ENCODE measurements at places on chromosomes 12 and 14.

- DNase-seq, result peak; percentile 34
These were observed 9.3 kb downstream of the CCDC196 start for GRCh38 chr14:66495218-66496098.

- peak; percentile 41 for DNase-seq
These were observed 67.8 kb upstream of the CAPRIN2 start for GRCh38 chr12:30822385-30823155.

- no peak for DNase-seq
These were observed 270.6 kb downstream of the PAWR start for GRCh38 chr12:79420146-79420618.

- DNase-seq, result no peak
These were observed 1081.5 kb downstream of the GALC start for GRCh38 chr14:86911486-86911885.

GRCh38 chr14:53032161-53032803 lies 81.4 kb upstream of the FERMT2 start:
- DNase-seq, result no peak

GRCh38 chr12:77070800-77071449 lies 5.6 kb upstream of the E2F7 start:
- DNase-seq, result no peak

GRCh38 chr14:51602310-51602709 lies 49.4 kb upstream of the FRMD6 start:
- DNase-seq, result no peak

- DNase-seq, result no peak
These were observed 4.0 kb downstream of the SIX1 start for GRCh38 chr14:60645126-60645741.

DNA sequence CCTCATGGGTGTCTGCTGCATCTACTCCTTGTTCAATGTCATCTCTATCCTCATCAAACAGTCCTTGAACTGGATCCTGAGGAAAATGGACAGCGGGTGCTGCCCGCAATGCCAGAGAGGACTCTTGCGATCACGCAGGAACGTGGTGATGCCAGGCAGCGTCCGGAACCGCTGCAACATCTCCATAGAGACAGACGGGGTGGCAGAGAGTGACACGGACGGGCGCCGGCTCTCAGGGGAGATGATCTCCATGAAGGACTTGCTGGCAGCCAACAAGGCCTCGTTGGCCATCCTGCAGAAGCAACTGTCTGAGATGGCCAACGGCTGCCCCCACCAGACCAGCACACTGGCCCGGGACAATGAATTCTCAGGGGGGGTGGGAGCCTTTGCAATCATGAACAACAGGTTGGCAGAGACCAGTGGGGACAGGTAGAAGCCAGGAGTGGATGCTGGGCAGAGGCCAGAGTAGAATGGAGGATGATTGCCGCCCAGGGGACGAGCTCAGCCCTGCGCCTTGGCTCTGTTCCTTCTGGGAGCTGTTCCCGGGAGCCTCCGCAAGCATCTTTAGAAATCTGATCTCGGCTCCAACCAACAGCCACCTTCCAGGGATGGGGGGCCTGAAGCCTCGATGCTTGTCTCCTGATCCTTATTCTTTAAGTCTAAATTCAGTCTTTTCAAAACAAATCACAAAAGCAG lies 71.6 kb upstream of the PSMC1 start:
- DNase-seq, result no peak

DNA sequence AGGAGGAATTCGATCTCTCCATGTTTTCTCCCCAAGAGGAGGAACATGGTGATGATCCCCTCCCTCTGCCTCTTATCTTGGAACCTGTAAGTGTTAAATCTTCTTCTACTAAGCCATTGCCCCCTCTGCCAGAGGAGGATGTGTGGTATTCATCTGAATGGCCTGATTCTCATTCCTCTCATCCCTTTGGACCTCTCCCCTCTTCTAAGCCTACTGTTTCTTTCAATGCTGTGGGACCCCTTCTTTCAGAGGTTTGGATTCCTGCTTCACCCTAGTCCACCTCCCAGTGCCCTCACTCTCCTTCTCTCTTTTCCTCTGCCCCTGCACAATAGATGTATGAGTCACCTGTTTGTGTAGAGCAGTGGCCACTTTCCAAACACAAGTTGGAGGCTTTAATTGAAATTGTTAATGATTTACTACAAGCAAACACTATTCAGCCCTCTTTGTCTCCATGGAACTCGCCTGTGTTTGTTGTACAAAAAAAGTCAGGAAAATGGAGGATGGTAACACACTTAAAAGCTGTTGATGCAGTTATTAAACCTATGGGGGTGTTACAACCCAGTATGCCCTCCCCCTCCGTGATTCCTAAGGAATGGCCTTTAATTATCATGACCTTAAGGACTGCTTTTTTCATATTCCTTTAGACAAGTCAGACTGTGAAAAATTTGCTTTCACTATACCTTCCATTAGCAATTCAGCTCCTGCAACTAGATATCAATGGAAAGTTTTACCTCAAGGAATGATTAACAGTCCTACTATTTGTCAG lies 192.1 kb upstream of the ALG10B start:
- DNase-seq, result no peak

GRCh38 chr14:22131749-22132476 lies 457.1 kb downstream of the DAD1 start:
- peak; percentile 40 for DNase-seq

- no peak for DNase-seq
These were observed 27.4 kb upstream of the KCNH3 start for GRCh38 chr12:49511410-49511809.

DNA sequence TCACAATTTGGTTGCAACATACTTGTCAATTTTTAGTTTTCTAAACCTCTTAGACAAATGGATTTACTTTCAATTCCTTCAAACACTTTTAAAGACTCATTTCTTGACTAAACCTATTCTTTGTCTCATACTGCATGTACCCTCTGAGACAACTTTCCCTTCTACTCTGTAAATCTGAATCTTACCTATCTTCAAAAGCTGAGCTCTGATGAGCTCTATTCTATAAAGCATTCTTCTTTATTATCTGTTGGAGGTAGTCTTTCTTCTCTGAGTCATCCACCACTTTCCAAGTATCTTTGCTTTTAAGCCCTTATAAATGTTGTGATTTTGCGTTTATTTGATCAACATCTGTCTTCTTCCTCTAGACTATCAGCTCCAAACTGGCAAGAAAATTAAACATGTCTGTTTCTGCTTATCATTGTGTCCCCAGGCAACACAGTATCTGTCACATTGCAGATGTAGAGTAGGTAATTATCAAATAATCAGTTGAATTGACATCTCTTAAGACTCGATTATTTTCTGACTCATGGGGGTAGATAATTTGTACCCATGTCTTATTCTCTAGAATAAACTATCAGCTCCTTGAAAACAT lies 265.6 kb upstream of the FAR2 start:
- no peak for DNase-seq

DNA sequence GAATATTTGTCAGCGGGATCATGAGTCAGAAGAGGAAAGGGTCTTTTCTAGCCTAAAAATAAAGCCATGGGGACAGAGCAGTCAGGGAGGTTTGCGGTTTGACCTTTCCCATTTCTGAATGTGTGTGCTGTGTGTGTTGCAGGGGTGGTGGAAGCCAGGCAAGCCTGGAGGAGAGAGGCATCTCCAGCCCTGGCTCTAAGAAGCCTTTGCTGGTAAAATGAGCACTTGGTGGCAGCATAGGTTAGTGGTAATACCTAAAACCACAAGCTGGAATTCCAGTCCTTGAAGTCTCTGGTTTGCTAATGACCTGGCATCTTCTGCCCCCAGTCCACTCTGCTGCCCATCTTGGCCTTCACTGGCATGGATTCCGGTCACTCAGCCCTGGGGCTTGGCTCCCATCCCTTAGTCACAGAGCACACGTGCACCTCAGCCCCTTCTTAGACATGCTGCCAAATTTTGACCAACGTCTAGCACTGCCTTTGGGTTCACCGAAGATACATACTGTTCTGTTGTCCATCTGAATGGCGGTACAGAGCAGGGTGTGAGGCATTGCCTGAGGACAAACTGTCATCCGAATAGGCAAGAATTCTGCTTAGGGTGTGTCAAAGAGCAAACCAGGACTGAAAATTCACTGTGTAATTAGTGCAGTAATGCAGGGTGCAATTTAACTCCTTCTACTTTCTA lies 52.7 kb downstream of the KCNA5 start:
- no peak for DNase-seq

DNA sequence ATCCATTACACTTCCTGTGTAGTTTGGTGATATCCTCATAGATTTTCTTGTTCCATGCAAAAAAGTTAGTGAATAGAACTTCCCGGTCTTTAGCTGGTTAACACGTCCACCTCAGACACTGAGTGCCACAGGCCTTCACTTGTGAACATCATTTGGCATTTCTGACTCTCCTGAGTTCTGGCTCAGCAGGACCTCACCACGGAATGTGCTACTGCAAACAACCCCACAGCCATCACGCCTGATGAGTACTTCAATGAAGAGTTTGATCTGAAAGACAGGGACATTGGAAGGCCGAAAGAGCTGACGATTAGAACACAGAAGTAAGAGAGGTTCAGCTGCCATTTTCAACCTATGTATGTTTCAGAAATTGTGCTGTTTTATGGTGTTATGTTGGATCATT lies 20.0 kb downstream of the C12orf76 start:
- no peak for DNase-seq

- DNase-seq, result no peak
These were observed 13.0 kb downstream of the FBXO33 start for GRCh38 chr14:39419272-39419671.

- no peak for DNase-seq
These were observed 71.9 kb upstream of the POC1B start for GRCh38 chr12:89597770-89598169.

DNA sequence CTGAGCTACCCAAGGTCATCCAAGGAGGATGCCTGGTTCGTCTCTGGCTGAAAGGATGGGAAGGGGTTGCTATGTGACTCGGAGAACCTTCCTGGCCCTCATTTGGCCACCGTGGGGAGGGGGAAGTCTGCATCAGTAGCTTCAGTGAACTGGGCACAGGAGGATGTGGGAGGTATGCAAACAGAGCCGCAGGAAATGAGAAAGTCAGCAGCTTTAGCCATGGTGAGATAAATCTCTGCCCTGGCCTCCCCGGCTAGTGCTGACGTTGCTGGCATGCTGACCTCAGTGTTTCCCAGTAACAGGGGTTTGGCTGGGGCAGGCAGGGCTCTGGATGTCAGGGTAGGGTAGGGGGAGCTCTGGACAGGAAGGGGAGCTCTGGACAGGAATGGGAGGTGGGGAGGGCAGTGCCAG lies 2.3 kb upstream of the CEBPE start:
- no peak for DNase-seq

DNA sequence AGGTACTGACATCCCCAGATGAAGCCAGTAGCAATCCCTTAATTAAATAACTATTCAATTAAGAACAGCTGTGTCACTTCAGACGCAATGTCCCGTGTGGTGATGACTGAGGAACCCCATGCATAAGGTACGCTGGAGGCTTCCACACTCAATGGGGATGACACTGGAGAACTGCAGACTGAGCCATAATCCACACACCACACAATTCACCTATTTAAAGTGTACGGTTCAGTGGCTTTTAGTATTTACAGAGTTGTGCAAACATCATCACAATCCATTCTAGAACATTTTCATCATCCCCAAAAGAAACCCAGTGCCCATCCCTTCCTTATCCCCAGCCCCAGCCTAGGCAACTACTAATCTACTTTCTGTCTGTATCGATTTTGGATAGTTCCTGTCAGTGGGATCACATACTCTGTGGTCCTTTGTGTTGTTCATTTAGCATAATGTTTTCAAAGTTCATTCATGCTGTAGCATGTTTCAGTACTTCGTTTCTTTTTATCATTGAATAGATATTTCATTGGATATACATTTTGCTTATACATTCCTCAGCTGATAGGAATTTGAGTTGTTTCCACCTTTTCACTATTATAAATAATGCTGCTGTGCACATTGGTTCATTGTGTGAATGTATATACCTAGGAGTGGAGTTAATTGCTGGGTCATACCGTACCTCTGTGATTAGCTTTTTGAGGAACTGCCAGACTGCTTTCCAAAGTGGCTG lies 61.1 kb downstream of the NINJ2 start:
- DNase-seq, result no peak

DNA sequence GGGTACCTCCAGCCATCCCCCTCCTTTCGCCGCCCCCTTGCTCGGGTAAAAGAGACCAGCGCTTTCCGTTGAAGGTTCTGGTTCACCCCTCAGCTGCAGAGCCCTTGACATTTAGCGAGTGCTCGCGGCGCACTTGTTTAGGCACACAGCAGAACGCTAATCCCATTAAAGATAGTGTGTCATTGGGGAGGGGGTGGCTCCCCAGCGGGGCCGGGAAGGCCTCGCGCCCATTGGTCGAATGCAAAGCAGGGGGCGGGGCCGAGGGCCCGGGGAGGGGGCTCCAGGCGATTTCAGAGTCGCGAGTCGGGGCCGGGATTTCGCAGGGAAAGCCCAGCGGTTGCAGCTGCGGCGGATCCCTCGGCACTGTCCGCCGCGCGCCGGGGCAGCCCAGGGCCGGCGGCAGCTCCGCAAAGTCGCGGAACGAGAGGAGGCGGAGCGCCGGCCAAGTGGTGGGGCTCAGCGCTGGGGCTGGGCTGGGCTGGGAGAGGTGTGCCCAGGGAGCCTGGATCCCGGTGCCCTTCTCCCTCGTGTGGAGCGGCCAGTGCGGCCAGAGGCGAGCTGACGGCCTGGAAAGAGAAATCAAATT lies 122.9 kb downstream of the TSPAN9 start:
- peak; percentile 75 for DNase-seq

DNA sequence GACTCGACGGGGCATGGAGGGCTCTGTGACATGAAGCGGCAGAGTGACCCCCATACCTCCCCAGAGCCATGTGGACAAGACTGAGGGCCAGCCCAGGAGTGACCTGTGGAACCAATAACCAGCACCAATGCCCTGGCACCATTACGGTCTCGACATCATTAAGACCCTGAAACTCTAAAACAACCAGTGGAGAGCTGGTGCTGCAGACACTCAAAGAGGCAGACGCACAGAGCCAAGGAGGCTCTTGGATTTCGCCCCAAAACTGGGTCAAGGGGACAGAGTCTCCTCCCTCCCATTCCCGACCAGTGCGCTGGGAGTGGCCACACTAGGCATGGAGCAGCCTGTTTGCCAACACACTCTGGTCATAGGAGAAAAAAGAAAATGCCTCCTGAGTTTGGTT lies 41.6 kb upstream of the VASH1 start:
- no peak for DNase-seq

- DNase-seq, result no peak
These were observed 32.0 kb downstream of the RASSF8 start for GRCh38 chr12:25990495-25990894.

- DNase-seq, result no peak
These were observed 584.2 kb downstream of the DIO2 start for GRCh38 chr14:79627058-79627457.

- DNase-seq, result no peak
These were observed 48.9 kb upstream of the DYRK2 start for GRCh38 chr12:67599691-67600090.

GRCh38 chr12:110171186-110171538 lies 47.0 kb downstream of the IFT81 start:
- no peak for DNase-seq

- DNase-seq, result no peak
These were observed 9.4 kb downstream of the SRSF9 start for GRCh38 chr12:120460157-120460556.

GRCh38 chr14:29043737-29044136 lies 277.1 kb downstream of the FOXG1 start:
- DNase-seq, result no peak

Measured in neural crest cell (in vitro differentiated cells).